T-helper 1 cell (primary cell): ENCODE measurements at places on chromosomes 7 and 10.
A peak's percentile ranks its signal among the peaks of the same experiment; 100 is the strongest.

DNA sequence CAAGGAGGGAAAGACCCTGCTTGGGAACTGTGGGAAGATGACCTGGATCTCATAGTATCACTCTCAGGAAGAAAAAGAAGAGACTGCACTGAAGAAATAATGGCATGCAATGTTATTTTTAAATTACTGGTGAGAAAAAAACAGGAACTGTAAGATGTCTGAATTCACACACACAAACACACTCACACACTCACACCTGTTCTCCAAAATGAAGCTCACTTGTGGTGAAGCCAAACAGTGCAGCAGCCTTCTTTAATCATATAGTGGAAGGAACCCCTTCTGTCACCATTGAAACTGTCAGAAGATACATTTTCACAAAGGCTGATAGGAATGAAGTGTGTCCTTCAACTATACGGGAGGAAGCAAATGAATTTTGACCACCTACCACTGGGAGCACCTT is 156.5 kb upstream of the GHITM start:
- no peak for DNase-seq

DNA sequence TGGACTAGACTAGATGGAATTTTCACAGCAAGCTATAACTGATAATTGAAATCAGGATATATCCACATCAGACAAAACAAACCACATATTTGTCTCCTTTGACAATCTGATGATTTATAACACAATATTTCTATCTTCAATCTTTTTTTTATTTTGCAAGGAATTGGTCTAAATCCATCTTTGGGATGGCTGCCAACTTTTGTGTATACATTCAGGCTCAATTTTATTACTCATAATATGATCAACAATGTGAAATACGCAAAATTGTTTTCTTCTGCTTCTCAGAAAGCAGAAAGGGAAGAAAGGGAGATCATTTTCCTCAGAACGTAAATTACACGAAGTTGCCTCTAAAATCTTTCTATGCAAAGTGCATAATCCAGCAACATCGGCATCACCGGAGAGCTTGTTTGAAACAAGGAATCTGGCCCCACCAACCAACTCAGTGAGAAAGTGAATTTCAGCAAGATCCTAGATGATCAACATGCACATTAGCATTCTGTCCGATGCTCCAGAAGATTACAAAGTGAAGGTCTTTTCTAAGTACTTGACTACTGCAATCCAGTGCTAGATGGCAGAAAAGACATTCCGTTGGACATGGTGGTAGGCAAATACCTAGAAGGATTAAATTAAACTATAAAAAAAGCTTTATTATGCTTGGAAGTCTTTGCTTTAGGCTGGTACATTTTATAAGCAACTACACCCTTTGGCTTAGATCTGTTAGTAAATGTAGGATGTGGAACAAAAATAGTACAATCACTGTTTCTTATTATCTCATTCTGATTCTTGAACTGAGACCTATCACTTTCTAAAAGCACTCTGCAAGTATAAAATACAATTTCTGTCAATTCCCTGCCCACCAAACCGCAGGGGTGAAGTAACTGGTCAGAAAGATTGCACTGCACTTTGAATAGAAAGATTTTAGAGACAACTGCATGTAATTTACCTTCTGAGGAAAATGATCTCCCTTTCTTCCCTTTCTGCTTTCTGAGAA is 126.4 kb upstream of the RSU1 start:
- DNase-seq, result no peak

DNA sequence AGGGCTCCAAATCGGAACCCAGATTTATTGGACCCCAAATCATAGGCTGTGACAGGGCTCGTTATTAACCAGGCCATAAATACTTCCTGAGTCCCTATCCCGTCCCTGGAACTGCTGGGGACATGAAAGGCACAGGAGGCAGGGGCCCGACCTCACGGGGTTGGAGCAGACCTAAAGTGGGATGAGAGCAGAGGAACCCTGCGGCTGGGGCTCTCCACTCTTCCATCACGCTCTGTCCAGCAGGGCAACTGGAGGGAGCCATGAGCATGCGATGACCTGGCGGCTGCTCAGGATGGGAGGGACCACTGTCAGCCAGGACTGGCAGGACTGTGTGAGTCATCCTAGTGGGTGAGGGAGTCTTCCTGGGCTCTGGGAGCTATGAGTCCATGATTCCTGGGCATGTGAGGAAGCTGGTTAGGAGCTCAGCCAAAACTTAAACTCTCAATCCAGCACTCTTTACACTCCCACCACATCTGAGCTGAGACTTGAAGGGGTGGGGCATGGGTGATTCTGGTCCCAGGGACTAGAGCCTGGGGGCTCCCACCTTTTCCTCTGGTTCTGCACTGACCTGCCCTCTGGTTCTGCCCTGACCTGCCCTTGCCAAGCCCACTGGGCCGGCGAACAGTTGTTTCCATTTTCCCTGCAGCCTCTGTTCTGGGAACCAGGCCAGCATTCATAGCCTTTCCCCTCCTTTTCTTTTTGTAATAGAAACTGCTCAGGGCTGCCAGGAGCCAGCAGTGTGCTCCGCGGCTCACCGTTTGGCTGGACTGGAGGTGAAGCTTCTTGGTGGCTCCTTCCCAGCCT is 47.1 kb downstream of the SYPL1 start:
- no peak for DNase-seq

GRCh38 chr7:122433765-122434164 is 129.2 kb upstream of the FEZF1 start:
- no peak for DNase-seq

- DNase-seq, result no peak
These were observed 6.7 kb downstream of the CALN1 start for GRCh38 chr7:72405418-72405817.

DNA sequence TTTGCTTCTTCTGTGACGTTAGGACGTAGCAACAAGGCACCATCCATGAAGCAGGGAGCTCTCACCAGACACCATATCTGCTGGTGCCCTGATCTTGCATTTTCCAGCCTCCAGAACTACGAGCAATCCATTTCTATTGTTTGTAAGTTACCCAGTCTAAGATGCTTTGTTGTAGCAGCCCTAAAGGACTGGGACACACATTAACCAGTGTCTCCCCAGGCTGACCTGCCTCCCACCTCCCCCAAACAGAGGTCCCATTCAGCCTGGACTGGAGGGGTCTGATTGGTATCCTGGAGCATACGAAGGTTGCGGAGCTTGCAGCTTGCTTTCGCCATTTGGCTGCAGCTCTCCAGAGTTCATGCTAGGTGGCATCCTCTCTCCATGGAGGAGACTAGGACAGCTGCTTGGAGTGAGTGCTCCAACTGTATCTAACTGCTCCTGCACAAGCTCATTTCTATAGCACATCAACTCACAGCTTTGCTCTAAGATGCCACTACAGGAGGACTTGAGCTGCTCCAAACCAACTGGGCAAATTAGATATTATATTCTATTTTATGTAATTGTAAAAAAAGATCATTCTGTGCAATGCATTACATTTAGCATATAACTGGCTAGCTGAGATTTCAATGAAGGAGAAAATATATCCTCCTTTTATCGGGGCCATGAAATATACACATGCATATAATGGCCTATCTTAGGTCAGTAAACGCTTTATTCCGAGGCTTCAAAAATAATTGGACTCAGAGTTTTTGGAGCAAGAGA is 8.0 kb upstream of the GRK5 start:
- peak; percentile 68 for DNase-seq

DNA sequence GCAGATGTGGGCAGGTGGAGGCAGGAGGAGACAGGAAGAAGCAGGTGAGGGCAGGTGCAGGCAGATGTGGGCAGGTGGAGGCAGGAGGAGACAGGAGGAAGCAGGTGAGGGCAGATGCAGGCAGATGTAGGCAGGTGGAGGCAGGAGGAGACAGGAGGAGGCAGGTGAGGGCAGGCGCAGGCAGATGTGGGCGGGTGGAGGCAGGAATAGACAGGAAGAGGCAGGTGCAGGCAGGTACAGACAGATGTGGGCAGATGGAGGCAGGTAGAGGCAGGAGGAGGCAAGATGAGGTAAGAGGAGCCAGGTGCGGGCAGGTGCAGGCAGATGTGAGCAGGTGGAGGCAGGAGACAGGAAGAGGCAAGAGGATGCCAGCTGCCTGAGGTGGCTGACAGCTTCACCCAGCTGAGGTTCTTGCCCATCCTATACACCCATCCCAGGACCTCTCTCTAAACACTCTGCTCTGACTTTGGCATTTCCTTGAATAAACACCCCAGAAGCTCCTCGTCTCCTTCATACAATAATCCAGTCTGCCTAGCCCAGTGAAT is 33.0 kb downstream of the PTPRE start:
- no peak for DNase-seq

- no peak for DNase-seq
These were observed 433.6 kb downstream of the ACTR3B start for GRCh38 chr7:153193144-153193595.

GRCh38 chr7:79412915-79413314 is 40.6 kb downstream of the MAGI2 start:
- DNase-seq, result no peak

DNA sequence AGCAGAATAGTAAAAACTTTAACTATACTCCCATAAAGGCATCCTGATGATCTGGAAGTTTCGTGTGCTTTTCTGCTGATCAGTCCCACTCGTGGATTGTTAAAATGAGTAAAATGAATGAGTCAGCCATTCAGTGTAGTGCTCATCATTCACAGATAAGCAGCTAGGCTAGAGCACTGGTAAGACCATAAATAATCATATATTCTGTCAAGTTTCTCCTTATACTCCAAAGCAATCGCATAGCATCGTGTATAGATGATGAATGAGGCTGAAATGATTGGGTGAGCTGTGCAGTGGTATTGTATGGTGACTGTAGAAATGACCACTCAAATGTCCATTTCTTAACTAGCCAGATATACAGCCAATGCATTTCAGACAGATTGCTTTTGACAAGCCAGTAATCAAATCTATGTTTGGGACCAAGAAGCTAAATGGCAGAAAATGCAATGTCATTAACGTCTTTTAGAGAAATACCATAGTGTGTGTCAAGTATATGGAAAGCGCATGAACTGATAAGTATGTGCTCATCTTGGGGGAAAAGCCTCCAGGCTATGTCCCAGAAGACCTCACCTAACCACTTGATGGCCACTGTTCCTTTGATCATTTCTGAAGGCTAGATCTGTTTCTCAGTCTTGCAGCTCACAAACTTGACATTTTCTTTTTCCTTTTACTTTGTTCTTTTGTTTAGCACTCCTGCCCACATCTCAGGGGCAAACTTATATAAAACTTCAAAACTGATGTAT is 227.2 kb upstream of the FAM3C start:
- DNase-seq, result no peak

GRCh38 chr10:124200011-124200410 is 106.6 kb upstream of the CHST15 start:
- no peak for DNase-seq

DNA sequence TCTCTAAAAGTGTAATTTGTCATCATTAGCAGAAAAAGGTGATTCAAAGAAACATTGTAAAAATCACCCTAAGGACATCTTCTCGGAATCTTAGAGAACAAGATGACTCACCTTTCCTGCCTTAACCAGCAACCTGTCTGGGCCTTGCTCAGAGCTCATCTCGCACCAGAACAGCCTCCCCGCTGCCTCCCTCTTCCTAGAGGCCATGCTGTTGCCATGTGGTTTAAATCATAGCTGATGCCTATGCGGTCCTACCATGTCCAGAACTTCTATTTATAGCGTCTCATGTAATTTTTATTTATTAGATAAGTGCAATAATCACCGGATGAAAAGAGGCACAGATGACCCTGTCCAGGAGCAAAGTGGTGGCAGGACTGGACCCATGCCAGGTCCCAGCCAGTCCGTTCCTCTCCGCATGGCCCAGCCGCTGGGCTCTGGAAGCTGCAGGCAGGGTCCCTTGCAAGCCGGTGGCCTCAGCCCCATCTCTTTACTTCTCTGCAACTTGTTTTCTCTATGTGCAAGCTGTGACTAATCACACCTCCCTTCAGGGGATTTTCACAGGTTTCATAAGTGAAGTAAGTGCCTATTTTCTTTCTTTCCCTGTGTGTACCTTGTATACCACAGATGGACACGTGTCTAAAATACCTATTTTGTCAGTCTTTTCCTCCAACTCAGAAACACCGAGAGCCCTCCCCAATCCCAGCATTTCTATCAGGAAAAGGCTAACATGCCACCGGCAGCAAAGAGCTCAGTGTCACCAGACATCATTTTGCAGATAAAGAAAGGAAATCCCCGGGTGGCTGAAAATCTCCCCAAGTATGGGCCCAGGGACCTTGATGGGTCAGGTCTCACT is 27.1 kb downstream of the KLF6 start:
- peak; percentile 46 for DNase-seq

DNA sequence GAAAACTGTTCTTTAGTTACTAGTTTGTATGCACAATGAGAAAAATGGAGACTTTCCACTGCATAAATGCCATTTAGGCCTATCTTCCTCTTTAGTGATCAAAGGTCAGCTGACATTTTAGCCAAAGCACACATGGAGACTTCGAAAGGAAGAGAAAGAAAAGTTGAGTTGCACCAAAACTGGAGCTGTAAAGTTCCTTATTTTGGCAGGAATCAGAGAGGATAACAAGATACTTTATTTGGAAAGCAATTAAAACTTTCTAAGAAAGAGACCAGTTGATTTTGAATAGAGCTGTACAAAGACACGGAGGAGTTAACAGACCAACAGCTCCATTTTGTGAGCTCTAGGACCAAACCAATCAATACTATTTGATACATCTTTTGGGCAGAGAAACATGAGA is 14.2 kb downstream of the ENTPD7 start:
- DNase-seq, result no peak

- DNase-seq, result no peak
These were observed 1.7 kb downstream of the NKX6-2 start for GRCh38 chr10:132783940-132784865.

DNA sequence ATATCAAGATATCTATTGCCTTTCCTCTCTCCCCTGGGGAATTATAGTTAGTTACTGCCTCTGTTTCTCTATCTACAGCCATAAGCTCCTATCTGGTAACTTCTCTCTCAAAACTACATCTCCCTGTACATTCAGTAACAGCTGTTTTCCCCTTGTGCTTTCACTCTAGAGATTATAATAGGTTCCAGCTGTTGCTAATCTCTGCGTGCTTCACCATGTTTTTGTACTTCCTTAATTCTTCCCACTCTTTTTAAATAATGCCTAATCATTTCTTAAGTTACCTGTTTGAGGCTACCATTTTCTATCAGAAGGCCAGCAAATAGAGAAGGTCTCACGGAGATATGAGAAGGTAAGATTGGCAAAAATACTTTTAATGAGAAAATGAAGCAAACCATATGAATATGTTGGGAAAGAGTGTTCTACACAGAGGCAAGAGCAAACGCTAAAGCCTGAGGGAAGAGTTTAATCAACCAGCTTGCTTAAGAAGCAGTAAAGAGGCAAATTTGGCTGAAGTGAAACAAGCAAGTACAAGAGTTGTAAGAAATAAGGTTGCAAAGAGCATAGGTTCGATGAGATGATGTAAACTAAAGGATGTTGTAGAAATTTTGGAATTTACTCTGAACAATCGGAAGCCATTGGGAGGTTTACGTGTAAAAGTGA is 101.9 kb upstream of the HGF start:
- DNase-seq, result no peak

GRCh38 chr7:37145682-37146081 is 303.0 kb downstream of the ELMO1 start:
- DNase-seq, result no peak

DNA sequence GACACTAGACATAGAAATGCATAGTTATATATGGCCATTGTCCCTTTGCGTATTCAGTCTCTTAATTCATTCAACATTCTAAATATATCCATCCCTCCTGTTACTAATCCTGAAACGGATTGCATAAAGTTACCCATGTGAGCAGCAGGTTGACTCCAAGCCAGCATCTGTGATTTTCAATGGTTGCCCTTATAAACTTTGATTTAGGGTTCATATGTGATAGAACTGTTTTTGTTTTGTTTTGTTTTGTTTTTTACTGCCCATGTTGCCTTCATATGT is 13.4 kb upstream of the DENND2A start:
- no peak for DNase-seq

- DNase-seq, result no peak
These were observed at the start of gene MICALL2 for GRCh38 chr7:1458683-1459511. MICALL2 (minus strand) TSS chr7:1459470; CDS start chr7:1459326, 144 bp downstream.

- DNase-seq, result no peak
These were observed 411.9 kb downstream of the GRM8 start for GRCh38 chr7:126840869-126841268.
